Kasumi-1 (cell line): ENCODE measurements at places on chromosomes 7 and 10.

- DNase-seq = peak; percentile 19
These were observed 523 bp upstream of the CDH23 start for GRCh38 chr10:71396084-71396710.

GRCh38 chr7:24442170-24442777 lies 131.0 kb upstream of the PALS2 start:
- no peak for DNase-seq

- DNase-seq = no peak
These were observed 39.0 kb downstream of the HTR5A start for GRCh38 chr7:155109121-155109520.

- DNase-seq = no peak
These were observed 479.5 kb downstream of the TNS3 start for GRCh38 chr7:47102331-47102841.

GRCh38 chr10:18378766-18379165 lies 238.5 kb downstream of the CACNB2 start:
- no peak for DNase-seq

DNA sequence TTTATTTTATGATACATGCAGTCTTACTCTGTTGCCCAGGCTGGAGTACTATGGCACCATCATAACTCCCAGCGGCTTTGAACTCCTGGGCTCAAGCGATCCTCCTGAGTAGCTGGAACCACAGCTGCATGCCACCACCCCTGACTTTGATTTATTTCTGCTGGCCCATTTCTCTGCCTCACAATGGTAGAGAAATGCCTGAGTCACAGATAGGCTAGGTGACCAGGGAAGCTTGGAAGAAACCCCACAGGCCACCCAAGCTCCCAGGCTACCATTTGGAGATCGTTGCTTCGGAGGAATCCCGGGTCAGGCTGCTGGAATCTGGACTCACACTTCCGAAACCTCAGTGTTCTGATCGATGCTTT lies 17.4 kb upstream of the BAIAP2L1 start:
- no peak for DNase-seq

DNA sequence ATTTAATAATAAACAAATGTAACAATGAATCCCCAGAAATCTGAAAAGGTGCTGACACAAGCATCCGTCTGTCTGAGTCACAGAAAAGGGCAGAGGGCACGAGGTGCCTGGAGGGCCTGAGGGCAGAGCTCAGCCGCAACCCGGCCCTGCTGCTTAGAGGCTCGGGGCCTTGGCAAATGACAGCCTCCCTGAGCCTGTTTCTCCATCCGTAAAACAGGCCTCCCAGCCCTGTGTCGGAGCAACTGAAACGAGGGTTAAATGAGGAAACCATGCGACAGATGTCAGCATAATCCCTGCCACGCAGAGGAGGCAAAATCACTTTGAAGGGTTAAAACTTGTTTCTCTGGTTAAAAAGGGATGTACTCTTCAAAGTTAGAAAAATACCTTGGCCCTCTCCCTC lies 24.9 kb downstream of the NUDT1 start:
- DNase-seq = no peak

DNA sequence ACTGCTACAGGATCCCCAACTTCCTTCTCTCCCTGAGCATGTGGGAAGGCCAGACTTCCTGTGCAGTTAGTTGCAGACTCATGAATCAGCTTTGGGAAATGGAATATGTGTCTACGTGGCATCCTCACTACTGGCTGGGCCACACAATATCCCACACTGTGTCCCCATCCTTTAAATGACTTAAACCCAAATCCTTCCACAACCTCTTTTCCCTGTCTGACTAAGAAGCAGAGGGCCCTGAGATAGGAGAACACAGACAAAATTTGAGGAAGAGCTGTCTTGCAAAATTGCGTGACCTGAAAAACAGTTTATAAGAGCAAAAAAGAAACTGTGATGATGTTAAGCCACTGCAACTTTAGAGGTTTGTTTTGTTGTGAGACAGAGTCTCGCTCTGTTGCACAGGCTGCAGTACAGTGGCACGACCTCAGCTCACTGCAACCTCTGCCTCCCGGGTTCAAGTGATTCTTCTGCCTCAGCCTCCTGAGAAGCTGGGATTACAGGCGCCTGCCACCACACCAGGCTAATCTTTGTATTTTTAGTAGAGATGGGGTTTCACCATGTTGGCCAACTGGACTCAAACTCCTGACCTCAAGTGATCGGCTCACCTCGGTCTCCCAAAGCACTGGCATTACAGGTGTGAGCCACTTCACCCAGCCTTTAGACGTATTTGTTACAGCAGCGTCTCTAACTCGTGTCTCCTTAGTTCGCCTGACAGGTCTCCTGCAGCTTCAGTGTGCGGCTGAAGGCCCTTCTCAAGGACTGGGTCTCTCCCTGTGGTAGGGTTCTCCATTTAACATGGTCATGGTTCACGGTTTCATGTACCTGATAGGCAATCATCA lies 46.9 kb upstream of the SFMBT2 start:
- DNase-seq = peak; percentile 58

DNA sequence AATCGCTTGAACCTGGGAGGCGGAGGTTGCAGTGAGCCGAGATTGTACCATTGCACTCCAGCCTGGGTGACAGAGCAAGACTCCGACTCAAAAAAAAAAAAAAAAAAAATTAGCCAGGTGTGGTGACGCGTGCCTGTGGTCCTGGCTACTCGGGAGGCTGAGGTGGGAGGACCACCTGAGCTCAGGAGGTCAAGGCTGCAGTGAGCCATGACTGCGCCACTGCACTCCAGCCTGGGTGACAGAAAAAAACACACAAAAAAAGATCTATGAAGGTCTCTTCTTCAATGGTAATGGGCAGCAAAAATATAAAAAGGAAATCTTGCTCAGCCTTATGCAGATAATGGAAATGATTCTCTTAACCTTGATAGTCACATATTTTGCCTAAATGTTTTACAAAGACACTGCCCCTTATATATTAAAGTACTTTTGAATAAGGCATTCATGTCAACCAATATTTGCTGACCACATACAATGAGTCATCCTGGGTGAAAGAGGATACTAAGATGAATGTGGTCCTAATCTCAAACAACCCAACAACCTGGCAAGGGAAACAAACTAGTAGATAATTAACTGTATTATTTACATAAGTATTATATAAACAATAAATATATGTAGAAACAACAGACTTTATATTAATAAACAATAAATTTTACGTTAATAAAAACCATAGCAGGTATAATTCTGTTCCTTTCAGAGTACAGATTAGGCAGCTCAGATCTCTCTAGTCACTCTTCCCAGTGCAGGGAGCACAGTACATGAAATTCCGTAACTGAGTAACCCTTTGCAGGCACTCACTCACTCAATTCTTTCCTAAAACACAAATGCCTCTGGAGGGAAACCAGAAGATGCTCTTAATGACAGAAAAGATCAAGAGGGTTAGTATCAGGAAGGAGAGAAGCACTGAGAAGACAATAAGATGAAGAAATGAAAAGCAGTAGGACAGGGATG lies 8.1 kb downstream of the TOMM7 start:
- no peak for DNase-seq

GRCh38 chr7:136122026-136122425 lies 144.9 kb upstream of the MTPN start:
- no peak for DNase-seq

GRCh38 chr7:16933296-16934279 lies 51.8 kb upstream of the AGR3 start:
- DNase-seq = peak; percentile 88

GRCh38 chr10:50211670-50212069 lies 39.6 kb downstream of the ASAH2 start:
- DNase-seq = no peak

- DNase-seq = no peak
These were observed 139.4 kb downstream of the LHPP start for GRCh38 chr10:124601016-124601415.

- no peak for DNase-seq
These were observed at the start of gene CFAP46 for GRCh38 chr10:132942101-132943057. TSS of gene CFAP46 (minus strand) at chr10:132942570. CDS start at chr10:132942484, 86 bp downstream.

GRCh38 chr7:157721468-157722136 lies 384.8 kb downstream of the DNAJB6 start:
- no peak for DNase-seq

GRCh38 chr7:55415173-55415778 lies 50.1 kb downstream of the LANCL2 start:
- peak; percentile 85 for DNase-seq

- no peak for DNase-seq
These were observed 574.4 kb downstream of the TNS3 start for GRCh38 chr7:47007471-47007870.

GRCh38 chr10:85611093-85611740 lies 755.4 kb downstream of the GRID1 start:
- no peak for DNase-seq
